Activated CD8-positive, alpha-beta memory T cell treated with anti-CD3 and anti-CD28 coated beads, Interleukin-2, amount 10 ng/mL, durations not matched to agents 7 days and 5 days (primary cell): ENCODE measurements at places on chromosomes 7 and 10.
A peak's percentile ranks its signal among the peaks of the same experiment; 100 is the strongest.

- peak; percentile 27 for DNase-seq
Measured at GRCh38 chr10:42951486-42952251, 125.2 kb upstream of the RET start.

- DNase-seq = no peak
Measured at GRCh38 chr10:72913287-72913686, 19.7 kb downstream of the OIT3 start.

DNA sequence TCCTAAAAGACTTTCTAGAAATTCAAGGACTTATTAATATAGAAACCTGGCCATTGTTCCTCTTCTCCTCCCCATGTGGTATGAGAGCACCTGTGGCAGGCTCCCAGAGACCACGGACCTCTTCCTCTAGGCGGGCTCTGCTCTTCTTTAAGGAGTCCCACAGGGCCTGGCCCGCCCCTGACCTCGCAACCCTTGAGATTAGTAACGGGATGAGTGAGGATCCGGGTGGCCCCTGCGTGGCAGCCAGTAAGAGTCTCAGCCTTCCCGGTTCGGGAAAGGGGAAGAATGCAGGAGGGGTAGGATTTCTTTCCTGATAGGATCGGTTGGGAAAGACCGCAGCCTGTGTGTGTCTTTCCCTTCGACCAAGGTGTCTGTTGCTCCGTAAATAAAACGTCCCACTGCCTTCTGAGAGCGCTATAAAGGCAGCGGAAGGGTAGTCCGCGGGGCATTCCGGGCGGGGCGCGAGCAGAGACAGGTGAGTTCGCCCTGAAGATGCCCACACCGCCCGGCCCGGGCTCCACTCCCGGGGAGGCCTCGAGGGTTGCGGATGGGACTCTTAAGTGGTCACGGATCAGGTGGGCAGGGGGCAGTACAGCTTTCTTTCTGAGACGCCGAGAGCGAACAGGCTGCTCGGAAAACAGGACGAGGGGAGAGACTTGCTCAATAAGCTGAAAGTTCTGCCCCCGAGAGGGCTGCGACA, at the start of gene SLC26A4:
TSS of gene SLC26A4 (plus strand) at position 448 of the 700 bp plus-strand sequence. CDS start 814 bp downstream, outside the sequence.
- peak; percentile 78 for DNase-seq

GRCh38 chr10:59055045-59055444, 121.4 kb upstream of the PHYHIPL start:
- DNase-seq = no peak

DNA sequence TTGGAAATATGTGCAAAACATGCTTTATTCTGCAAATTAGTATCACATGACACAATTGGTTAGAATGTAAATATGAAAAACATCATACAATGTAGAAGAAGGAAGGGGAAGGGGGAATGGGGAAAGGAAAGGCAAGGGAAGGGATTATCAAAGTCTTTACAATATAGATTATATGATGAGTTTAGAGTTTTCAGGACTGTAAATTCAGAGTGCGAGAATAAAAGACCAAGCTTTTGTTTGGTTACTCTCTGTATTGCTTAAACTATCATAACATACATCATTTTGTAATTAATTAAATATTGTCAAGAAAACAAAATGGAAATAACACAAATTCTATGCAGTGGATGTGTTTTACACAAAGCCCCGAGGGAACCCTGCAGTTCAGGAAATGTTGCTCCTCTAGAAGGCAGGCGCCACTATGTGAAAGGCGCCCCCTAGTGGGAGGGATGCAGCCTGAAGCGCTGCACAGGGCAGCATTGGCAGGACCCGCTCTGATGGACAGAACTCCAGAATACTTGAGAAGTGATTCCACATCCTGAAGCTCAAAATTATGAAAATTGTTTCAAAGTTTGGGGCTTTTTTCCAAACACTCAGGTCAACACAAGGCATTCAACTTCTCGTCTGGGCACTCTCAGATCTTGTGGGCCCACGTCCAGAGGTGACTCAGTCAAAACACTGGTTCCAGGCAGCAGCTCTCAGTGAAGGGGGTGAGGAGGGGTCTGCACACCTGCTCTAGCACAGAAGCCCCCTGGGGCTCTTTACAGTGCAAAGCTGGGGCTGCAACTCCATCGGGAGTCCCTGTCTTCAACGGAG, 31.6 kb upstream of the TMEM254 start:
- peak; percentile 76 for DNase-seq

DNA sequence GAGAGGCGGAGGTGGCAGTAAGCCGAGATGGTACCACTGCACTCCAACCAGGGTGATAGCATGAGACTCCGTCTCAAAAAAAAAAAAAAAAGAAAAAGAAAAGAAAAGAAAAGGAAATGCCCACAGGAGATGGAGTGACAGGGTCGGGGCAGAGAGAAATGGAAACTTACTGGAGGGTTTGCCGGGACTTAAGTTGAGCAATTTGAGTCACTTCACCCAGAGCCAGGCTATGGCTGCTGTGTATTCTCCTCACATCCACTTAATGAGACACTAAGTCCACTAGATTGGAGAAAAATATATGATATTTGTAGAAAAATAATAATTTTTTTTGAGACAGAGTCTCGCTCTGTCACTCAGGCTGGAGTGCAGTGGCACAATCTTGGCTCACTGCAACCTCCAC, 4.6 kb upstream of the PFKFB3 start:
- no peak for DNase-seq

GRCh38 chr7:158414486-158414961, 173.1 kb downstream of the PTPRN2 start:
- DNase-seq = no peak

- DNase-seq = no peak
Measured at GRCh38 chr10:92891885-92892690, 43.8 kb downstream of the EXOC6 start.

DNA sequence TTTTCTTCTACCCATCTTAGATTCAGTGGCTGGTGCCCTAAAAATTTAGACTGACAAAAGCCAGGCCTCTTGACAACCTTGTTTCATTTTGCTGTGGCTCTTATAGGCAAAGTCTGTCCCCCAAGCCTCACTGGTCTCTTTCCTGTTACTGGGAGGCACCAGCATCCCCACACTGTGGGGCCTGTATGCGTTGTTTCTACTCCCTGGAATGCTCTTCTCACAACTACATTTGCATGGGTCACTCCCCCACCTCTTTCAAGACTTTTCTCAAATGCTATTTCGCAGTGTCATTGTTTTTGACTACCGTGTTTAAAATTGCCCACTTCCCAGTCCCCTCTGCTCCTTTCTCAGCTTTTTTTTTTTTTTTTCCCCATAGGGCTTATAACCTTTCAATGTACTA, 108.7 kb upstream of the DGKB start:
- no peak for DNase-seq

GRCh38 chr7:114922652-114923402, 933 bp downstream of the MDFIC start:
- peak; percentile 76 for DNase-seq

GRCh38 chr7:110065121-110065520, 1025.8 kb upstream of the LRRN3 start:
- no peak for DNase-seq

GRCh38 chr7:40234046-40234445, 99.2 kb downstream of the SUGCT start:
- no peak for DNase-seq

DNA sequence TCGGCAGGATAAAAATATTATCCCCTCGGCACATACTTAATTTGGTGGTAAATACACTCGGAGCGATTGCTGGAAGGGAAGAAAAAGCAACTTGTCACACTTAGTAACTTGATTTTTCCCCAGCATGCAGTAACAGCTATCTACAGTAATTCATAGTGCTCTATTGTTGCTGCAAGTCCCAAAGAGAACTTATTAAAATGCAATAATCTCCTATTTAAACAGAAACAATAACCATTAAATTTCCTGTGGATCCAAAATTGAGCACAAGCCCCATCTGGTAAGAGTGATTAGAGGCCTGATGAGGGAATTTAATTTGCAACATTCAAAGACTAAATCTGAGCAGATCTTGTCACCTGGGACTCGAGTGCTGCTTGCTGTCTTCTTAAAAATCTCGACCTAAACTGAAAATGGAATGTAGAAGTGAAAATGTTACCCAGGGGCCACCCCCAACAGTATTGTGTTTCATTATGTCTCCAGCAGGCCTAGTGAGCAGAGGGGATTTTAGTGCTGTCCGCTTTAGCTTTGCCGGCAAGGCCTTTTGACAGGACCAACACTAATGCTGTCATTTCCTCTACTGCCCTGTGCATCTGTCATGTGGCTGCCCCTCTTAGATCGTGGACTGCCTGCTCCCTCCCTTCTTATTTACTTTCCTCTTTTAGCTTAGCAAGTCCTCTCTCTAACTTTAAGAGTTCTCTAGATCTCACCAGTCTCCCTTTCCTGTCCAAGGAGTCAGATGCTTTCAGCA, 639.7 kb downstream of the AUTS2 start:
- no peak for DNase-seq
